ENCODE measurements at places on chromosomes 2 and 18.

DNA sequence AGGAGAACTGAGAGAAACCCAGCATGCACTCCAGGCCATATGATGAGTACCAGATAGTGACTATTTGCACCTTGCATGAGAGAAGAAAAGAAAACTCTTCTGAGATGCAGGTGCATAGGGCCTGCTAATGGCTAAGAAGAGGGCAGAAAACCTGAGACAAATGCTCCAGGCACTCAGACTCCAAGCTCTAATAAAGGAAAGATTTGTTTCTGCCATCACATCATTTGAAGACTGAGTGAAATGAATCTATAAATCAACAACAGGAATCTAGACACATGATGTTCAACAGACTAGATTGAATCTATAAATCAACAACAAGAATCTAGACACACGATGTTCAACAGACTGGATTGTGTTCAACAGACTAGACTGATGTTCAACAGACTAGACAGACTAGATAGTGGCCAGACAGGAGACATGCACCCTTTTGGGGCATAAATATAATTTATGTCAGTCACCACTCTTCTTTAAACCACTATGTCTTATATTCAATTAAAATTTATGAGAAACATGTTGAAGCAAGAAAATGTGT, 482.7 kb upstream of the UBE2E3 start:
- DNase-seq = no peak

DNA sequence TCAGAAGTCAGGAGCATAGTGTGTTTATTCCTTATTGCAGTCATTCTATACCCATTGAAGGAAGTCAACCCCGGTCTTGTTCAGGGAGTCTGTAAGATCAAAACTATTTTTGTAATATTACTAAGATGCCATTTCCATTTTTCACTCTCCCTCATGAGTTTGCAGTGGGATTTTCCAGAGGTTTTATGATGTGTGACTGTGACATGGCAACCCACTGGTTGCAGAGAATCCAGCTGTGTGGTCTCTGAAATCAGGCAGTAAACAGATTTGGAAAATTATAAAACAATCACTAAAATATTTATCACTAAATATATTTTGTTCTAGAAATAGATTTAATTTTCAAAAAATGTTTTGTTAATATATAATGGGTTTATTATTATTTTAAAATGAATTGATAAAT, 38.1 kb downstream of the DLGAP1 start:
- DNase-seq = no peak

GRCh38 chr2:187461294-187462261, 13.5 kb upstream of the CALCRL start:
- DNase-seq = no peak

DNA sequence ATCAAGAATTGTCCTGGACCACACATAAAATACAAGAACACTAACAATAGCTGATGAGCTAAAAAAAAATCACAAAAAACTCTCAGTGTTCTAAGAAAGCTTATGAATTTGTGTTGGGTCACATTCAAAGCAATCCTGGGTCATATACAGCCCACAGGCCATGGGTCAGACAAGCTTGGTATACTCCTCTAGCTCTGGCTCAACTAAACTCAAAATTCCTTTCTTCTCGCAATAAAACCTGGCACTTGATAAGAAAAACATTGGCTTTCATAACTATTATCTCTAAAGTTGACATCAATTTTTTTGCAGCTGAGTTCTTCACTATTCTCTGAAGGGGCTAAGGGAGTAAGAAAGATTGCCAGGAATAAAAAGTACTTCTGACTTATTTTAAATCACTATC, 38.3 kb downstream of the FBXO48 start:
- DNase-seq = no peak

DNA sequence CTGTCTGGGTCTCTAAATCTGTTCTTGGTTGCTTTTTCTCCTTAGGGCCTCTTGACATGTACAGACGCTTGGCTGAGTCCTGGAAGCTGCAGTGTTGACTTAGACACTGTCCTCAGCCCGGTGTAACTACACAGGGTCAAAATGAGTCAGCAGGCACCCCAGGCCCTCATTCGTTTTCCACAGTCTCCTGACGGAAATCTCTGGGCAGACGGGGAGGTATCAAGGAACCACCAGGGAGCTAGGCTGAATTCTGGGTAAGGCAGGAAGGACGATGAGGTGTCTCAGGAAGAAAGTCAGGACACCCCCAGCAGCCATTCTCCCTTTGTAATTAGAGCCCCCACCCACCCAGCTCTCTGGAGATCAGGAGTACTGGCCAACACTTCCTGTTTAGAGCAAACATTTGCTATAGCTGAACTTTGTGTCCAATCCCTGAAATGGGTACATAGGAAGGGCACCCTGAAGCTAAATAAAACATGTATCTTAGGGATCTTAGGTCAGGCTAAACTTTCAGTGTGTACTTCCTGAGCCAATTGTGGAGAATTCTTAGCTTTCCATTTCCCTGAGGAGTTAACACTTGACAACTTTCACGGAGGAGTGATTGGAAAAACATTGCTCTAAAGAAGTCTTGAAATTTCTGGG, 23.9 kb upstream of the EPAS1 start:
- DNase-seq = no peak

DNA sequence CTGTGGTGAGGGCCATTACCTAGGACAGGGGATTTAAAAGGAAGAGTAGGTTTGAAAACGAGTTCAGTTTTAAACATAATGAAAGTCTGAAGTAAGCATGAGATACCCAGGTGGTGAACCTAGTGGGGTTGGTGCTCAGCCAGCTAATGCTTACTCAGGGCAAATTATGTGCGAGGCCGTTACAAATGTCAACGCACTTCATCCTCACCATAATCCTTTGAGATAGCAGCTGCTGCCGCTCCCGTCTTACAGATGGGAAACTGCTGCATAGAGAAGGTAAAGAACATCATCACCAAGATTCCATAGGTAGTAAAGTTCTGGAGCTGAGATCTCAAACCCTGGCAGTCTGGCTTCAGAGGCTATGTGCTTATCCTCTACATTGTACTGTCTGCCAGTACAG, 209.0 kb downstream of the DYM start:
- DNase-seq = no peak

- no peak for DNase-seq
Observed at GRCh38 chr18:48816554-48816953, 134.2 kb downstream of the SMAD7 start.

DNA sequence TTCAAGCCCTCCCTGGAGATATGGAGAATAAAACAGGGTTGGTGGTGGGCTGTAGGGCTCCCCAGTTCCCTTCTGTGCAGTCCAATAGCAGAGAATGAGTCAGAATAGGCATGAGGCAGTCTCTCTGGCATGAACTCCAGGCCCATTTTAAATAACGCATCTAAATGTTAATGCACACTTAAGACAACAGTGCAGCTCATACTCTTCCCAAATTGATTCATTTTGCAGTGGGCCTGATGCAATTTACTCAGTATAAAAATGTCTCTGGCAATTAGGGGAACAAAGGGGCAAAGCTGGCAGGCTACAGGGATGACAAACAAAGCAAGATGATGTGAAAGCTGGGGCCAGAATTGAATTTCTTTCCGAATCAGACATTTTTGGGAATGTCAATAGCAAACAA, 402.8 kb downstream of the CLIP4 start:
- DNase-seq = no peak

- DNase-seq = no peak
Observed at GRCh38 chr2:195392446-195393336, 264.3 kb upstream of the SLC39A10 start.

DNA sequence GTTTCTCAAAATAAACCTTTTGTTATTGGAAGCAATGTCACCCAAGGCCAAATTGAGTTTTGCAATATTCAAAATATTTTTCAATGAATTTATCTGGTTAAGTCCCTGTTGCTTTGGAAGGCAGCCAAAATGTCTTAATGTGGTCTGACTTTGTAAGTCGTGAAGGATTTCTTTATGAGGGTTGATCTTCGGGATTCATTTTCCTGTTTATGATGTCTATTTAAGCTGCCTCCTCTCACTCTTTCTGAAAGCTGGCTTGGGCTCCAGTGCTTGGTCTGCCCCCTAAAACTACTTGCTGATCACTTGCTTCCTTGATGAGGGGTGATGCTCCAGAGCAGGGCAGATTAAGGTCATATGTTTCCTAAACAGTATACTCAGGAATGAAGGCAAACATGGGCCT, 141.1 kb downstream of the ANTXR1 start:
- no peak for DNase-seq

DNA sequence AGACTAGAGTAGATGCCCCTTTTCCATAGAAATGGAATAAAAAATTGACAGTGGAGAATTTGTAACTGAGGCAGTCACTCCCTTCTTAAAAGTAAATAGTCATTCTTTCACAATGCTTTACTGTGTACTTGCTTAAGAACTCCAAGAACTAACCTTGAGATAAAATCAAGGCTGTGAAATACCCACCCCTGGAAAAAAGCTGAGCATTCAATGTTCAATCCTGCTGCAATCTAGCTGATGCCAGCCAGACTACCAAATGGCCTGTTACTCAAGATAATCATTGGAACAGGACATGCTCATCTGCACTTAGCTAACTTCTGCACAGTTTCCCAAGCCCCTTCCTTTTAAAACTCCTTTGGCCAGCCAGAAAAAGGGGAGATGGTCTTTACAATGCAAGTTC, 367.4 kb upstream of the GULP1 start:
- no peak for DNase-seq

GRCh38 chr2:2252179-2252578, 78.9 kb downstream of the MYT1L start:
- no peak for DNase-seq

All from central memory CD4-positive, alpha-beta T cell (primary cell).